LoVo (cell line): ENCODE measurements at places on chromosomes 4 and X.

DNA sequence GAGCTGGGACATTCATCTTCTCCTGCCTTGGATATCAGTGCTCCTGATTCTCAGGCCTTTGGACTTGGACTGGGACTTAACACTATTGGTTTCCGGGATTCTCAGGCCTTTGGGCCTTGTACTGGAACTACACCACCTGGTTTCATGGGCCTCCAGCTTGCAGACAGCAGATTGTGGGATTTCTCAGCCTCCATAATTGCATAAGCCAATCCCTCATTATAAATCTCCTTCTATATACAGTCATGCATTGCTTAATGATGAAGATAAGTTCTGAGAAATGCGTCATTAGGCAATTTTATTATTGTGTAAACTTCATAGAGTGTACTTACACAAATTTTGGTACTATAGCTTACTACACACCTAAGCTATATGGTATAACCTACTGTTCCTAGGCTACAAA lies 8.9 kb upstream of the CCNG2 start:
- no peak for DNase-seq

GRCh38 chr4:140754918-140755773 lies 1.0 kb downstream of the TBC1D9 start:
- DNase-seq = no peak

GRCh38 chrX:130245441-130245840 lies 23.3 kb downstream of the ZNF280C start:
- no peak for DNase-seq

GRCh38 chr4:8380511-8381415 lies 59.8 kb downstream of the ACOX3 start:
- DNase-seq = no peak

DNA sequence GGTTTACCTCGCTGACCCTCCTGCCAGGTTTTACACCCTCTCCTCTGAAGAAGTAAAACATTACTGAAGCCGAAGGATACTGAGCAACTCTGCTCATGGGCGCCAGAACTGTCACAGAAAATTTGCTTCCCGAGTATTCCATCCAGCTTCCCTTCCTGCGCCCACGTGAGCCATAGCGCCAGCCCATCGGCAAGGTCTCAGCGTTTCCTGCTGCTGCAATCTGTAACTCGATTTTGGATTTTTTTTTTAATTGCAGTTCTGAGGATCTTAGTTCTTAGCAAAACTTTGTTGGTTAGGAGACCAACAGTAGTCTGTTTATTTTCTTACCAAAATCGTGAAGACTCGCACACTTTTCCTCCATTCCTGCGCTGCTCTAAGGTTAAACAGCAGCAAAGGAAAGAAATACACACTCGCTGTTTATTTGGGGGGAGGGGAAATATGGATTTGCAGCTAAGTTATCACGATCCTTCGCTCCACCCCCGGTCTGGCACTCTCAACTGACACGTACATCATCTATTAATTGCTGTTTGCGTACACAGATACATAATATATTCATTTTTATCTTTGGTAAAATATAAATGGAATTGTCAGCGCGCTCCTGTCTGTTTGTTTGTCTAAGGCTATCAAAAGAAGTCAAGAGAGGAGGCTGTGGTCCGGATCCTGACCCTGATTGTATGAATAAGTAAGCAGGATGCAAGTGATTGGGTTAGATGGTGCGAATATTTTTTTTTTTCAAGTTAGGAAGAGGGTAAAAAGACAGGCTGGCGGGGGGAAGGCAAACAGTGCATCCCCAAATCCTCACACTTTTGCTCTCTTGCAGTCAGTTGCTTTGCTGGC lies at the start of gene TLL1:
TSS of gene TLL1 (plus strand) at position 777 of the 837 bp plus-strand sequence. CDS start 668 bp downstream, outside the sequence.
- DNase-seq = no peak

GRCh38 chr4:139902321-139903320 lies 237.0 kb downstream of the MGST2 start:
- DNase-seq = no peak

GRCh38 chr4:174545268-174545667 lies 23.0 kb upstream of the HPGD start:
- no peak for DNase-seq

GRCh38 chr4:134634301-134634700 lies 432.7 kb upstream of the PABPC4L start:
- DNase-seq = no peak

DNA sequence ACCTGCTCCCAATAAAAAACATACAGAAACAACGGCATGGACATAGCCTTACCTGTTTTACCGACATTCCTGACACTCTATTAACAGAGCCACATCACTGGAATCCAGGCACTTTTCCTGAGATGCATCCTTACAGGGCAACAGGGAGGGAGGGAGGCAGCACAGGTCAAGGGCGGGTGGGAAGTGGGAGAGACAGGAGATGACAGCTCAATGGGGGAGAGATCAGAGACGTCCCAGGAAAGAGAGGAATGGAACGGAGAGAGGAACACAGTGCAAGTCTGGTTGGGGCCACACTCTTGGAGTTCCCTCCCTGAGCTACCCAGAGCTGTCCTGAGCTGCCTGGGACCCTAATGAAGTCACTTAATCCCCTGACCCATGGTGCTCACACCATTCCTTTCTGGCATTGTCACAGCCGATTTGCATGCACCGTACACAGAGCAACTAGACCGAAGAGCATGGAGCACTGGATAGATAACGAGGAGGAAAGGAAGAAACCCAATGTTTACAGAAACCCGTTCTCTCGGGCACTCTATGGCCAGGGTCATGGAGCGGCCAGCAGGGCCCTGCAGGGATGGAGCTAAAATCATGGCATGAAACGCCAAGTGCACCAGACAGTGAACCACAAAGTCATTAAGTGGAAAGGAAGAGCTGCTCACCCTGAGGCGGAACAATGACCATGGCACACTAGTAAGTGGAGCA lies 93.1 kb downstream of the NSUN7 start:
- no peak for DNase-seq

DNA sequence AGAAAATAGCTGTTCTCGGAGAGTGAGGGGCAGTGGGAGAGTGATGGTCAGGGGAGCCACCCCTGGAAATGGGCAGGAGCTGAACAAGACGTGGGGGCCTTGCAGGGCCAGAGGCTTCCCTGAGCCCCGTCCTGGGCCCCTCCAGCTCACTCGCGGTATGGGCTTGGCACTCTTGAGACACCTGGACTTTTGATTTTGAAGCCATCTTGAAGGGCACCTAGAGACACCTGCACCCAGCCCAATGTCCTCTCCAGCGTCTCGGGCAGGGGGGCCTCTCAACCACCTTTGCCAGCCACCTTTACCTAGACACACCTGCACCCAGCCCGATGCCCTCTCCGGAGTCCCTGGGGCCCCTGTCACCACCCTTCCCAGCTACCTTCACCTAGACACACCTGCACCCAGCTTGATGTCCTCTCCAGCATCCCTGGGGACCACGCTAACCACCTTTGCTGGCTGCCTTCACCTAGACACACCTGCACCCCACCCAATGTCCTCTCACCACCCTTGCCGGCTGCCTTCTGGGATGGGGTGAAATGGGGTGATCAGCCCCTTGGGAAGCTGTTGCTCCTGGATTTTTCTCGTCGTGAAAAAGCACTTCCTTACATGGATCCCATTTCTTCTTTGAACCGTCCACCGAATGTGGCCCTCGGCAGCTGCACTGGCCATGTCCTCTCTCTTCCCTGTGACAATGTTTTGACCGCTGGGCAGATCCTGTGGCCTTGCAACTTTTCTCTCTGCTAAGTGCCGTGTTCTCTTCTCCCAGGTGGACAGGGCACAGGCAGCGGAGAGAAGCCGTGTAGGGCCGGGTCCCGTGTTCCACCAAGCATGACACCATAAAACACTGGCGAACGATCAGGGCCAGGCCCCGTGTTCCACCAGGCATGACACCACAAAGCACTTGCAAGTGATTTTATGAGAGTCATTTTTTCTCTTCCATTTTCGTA lies 47.5 kb downstream of the CPZ start:
- DNase-seq = no peak

- no peak for DNase-seq
Observed at GRCh38 chrX:153340111-153340510, 6.2 kb downstream of the ZNF275 start.

DNA sequence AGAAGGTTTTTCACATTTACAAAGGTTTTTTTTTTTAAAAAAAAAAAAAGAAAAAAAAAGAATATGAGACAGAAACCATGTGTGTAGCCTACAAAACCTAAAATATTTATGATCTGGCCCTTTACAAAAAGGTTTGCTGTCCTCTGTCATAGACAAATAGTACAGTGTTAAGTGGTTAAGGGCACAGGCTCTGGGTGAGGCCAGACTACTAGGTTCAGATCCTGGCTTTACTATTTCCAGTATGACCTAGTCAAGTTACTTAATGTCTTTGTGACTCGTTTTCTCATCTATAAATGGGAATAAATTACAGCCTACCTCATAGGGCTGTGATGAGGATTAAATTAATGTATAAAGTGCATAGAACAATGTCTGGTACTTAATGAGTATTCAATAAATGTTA lies 56.5 kb downstream of the GAB1 start:
- no peak for DNase-seq

DNA sequence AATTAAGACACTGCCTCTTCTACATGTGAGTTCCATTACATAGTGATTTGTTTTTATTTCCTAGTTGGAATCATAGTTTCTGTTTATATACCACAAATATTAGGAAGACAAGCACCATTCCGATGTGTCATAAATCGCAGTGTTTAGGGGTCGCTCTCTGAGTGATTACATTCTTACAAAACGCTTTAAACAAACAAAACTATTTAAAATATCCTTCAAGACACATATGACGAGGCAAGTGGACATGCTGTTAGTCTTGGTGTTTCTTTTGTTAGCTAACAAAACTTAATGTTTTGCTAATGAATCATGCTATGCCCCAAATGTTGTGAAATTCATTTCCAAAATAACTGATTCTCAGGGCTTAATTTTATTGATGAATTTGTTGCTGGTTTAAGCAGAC lies 1219.3 kb upstream of the PRKX start:
- DNase-seq = no peak

DNA sequence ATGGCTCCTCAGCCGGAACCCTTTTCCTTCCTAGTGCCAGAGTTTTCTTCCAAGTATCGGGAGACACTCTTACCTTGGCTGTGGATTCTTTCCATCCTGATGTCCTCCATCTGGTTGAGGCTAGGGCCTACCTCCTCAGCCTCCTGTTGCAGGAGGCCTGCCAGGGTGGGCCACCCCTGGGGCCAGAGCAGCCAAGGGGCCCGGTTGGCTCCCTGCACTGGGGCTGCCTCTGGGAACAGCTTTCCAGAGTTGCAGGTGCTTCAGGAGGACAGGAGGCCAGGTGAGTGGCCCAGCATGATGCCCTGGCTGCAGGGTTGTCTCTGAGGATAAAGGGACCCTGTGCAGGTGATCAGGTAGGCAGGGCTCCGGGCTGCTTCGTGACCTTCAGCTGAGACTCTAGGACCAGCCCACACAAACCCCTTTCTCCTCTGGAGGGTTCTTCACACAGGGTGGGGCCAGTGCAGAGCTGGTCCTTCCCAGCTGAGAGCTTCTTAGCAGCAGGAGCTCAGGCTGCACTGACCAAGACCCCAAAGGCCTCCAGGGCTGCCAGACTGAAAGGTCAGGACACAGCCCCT lies 5.3 kb upstream of the GPR78 start:
- no peak for DNase-seq

DNA sequence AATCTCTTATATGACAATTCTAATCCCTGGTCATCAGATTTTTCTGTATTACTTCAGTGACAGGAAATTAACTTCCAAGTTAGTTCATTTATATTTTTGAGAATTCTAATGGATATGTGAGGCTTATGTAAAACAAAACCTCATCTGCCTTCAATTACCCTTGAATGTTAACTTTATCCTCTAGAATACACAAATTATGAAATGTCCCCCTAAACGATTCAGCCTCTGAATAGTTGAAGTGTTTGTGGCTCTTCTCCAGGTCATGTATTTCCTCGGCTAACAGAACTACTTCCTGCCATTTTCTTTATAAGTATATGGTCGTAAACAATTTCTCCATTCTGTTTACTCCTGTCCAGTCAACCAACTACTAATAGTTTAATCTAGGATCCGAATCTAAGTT lies 401.3 kb downstream of the PCDH10 start:
- no peak for DNase-seq

GRCh38 chrX:125293850-125294780 lies 25.6 kb upstream of the TEX13C start:
- no peak for DNase-seq

GRCh38 chr4:158219623-158220022 lies 9.3 kb downstream of the TMEM144 start:
- DNase-seq = no peak
